Stimulated activated naive B cell treated with anti-CD40 and anti-IgM and Interleukin-4, amounts not matched to agents 10 μg/mL and 1 μg/mL and 100 μg/mL, for 72 hours (primary cell): ENCODE measurements at places on chromosomes 2 and 18.
A peak's percentile ranks its signal among the peaks of the same experiment; 100 is the strongest.

- H3K4me3 ChIP-seq, result no peak overlapping the region
- H3K27ac ChIP-seq, result no peak overlapping the region
- H3K36me3 ChIP-seq, result no peaks in the 10 kb centered on the region
- H3K4me1 ChIP-seq, result no peaks in the 10 kb centered on the region
- no peak for DNase-seq
- no peaks in the 10 kb centered on the region for H3K27me3 ChIP-seq
Observed at GRCh38 chr2:78154586-78154985, 632.4 kb upstream of the LRRTM4 start.

- H3K4me3 ChIP-seq, result no peak overlapping the region
- H3K36me3 ChIP-seq, result peaks cover 15% of the 10 kb centered on the region
- H3K4me1 ChIP-seq, result peaks cover 66% of the 10 kb centered on the region
- no peak for DNase-seq
- H3K27me3 ChIP-seq, result no peaks in the 10 kb centered on the region
Observed at GRCh38 chr2:99883358-99883757, 259.0 kb downstream of the AFF3 start.

DNA sequence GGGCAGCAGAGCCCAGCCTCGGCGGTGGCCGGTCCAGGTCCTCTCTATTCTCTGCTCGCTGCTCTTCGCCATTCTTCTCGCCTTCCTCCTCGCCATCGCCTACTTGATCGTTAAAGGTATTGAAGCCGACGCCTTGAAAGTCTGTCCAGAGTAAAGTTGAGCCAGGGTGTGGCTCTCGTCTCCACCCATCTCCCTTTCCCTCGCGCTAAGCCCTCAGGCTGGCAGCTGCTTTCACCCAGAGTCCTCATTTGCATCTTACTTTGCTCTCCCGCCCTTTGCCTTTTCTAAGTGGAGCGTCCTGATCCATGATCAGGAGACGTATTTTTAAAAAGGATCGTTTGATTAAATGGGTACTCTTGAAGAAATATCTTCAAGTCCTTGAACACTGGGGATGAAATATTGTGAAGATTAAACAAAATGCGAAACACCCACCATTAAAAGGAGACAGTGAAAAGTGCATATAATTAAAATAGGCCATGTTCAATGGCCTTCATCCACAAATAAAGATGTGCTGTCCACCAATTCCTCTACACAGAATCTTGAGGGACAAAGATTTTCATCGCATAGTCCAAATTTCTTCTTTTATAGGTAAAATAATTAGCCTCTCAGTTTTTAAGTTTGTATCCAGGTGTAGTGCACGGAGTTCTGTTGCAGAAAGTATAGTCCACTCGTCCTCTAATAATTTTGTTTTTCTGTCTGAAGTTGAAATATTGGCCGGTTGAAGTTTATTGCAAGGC lies 657 bp downstream of the ARL6IP6 start:
- H3K4me1 ChIP-seq, result peaks cover 16% of the 10 kb centered on the region
- peak overlapping the region; percentile 97 for H3K27ac ChIP-seq
- peak overlapping the region; percentile 97 for H3K4me3 ChIP-seq

DNA sequence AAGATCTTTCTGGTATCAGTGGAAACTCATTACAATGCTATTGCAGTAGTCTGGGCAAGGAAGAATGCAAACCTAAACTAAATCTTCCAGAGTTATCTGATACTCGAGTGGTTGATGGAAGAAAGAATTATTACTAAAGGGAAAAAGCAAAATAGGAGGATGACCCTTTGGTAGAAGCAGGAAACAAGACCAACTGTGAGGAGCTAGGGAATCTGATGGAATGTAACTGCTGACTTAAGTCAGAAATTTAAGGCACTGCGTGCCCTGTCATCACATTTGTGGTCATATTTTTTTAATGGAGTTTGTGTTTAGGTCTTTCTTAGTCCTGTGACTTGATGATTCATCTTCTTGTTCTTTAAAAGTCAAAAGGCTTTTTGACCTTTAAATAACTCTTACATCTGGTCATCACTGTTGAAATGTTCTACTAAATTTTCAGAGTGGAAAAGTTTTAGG lies 36.5 kb upstream of the ARMC9 start:
- no peak for DNase-seq
- H3K4me3 ChIP-seq, result peak overlapping the region; percentile 46
- peaks cover 43% of the 10 kb centered on the region for H3K4me1 ChIP-seq
- peaks cover 66% of the 10 kb centered on the region for H3K36me3 ChIP-seq
- no peaks in the 10 kb centered on the region for H3K27me3 ChIP-seq

DNA sequence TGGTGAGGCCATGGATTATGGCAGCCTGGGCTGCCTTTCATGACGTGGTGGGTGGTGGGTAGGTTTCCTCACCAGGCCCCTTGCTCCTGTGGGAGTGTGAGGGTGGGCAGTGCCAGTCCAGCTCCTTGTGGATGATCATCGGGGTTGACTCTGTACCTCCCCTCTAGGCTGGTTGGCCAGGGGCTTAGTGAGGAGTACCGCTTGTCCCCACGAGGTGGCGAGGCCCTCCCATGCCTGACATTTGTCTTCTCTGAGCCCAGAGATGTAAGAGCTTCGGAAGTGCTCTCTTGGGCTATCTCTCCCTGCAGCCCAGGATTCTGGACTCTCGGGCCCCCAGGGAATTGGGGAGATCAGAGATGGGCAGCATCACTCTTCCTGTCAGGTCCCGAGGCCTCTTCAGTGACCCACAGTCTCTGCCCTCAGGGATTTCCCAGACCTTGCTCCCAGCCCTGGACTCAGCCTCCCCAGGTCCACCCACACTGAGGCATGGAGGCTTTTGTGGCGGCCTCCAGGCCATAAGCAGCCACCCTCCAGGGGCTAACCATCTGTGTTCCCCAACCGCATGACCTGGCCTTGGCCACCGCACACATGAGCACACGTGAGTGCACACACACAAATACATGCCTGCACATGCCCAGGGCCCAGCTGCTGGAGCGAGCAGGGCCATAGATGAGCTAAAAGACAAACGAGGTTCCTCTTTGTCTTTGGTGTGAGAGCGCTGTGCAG lies 6.5 kb downstream of the SPR start:
- no peak for DNase-seq
- no peak overlapping the region for H3K4me3 ChIP-seq
- peaks cover 6% of the 10 kb centered on the region for H3K4me1 ChIP-seq
- peaks cover 11% of the 10 kb centered on the region for H3K36me3 ChIP-seq
- peaks cover 89% of the 10 kb centered on the region for H3K27me3 ChIP-seq

- H3K36me3 ChIP-seq, result no peaks in the 10 kb centered on the region
- H3K27me3 ChIP-seq, result no peaks in the 10 kb centered on the region
- no peak overlapping the region for H3K4me3 ChIP-seq
- no peak overlapping the region for H3K27ac ChIP-seq
- DNase-seq, result no peak
- no peaks in the 10 kb centered on the region for H3K4me1 ChIP-seq
Observed at GRCh38 chr18:72235422-72235821, 308.7 kb downstream of the CBLN2 start.

DNA sequence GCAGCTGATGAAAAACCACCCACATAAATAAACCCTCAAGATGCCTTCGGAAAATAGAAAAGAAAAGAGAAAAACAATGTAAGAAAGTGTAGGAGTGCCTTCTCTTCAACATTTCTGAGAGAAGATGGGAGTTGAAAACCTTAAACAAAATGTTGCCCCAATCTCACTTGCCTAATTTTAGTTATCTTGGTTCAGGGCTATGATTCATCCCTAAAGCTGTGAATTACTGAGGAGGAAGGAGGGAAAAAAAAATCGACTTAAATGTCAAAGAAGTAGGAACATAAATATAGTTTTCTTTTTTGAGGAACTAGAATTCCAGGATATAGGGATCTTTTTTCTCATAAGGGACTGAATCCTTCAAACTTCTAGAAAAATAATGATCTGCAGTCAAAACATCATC lies 360.3 kb downstream of the TGIF1 start:
- no peaks in the 10 kb centered on the region for H3K4me1 ChIP-seq
- H3K4me3 ChIP-seq, result no peak overlapping the region
- H3K27me3 ChIP-seq, result peaks cover 8% of the 10 kb centered on the region
- H3K36me3 ChIP-seq, result no peaks in the 10 kb centered on the region
- DNase-seq, result no peak
- H3K27ac ChIP-seq, result no peak overlapping the region

DNA sequence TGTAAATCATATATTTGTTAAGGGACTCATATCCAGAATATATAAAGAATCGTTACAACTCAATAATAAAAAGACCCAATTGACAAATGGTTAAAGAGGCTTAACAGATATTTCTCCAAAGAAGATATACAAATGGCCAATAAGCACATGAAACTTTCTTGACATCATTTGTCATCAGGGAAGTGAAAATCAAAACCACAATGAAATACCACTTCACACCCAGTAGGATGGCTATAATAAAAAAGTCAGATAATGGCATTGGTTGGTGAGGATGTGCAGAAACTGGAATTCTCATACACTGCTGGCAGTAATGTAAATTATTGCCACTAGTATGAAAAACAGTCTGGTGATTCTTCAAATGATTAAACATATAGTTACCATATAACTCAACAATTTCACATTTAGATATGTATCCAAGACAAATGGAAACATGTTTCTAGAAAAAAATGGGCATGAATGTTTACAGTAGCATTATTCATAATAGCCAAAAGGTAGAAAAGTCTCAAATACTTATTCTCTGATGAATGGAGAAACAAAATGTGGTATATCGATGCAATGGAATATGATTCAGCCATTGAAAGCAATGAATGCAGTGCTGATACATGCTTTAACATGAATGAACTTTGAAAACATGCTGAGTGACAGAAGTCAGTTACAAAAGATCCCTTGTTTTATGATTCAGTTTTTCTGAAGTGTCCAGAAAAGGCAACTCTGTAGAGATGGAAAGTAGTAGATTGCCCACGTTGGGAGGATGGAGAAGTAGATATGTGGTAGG lies 304.6 kb upstream of the ZEB2 start:
- no peak overlapping the region for H3K27ac ChIP-seq
- no peaks in the 10 kb centered on the region for H3K4me1 ChIP-seq
- DNase-seq, result no peak
- H3K4me3 ChIP-seq, result no peak overlapping the region
- H3K36me3 ChIP-seq, result no peaks in the 10 kb centered on the region
- H3K27me3 ChIP-seq, result no peaks in the 10 kb centered on the region

GRCh38 chr18:24456549-24456948 lies 3.9 kb upstream of the HRH4 start:
- peaks cover 33% of the 10 kb centered on the region for H3K36me3 ChIP-seq
- no peak overlapping the region for H3K27ac ChIP-seq
- peaks cover 9% of the 10 kb centered on the region for H3K4me1 ChIP-seq
- H3K4me3 ChIP-seq, result no peak overlapping the region
- H3K27me3 ChIP-seq, result no peaks in the 10 kb centered on the region
- no peak for DNase-seq

DNA sequence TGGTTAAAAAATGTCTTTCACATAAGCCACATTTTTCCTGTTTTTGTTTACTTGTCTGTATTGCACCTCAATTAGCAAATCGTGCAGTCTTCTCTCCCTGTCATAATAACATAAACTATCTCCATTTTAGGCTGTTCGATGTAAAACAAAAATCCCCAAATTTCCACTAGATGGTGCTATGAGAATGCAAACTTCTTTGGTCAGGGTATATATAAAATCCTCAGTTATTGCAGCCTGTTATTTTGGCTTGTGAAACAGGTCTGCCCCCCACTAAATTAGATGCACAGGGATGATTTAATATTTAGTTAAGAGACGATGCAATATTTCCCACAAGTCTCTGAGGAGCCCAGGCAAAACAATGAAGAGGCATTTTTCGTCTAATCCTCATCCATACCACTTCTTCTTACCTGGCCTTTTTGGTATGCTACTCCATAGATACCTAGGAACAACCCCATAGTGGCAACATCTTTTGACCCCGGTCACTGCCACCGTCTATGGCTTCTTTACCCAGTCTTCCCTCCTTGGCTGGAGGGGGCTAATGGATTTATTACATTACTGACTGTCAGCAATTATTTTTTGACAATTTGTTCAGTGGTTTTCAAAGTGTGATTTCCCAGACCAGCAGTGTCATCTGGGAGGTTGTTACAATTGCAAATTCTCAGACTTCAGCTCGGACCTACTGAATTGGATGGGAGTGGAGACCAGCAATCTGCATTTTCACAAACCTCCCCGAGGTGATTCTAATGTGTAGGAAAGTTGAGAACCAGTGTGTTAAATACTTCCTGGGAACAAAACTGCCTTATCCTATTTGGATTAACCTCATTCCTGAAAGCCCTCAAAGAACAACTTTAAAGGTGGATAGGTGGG lies 117.4 kb upstream of the CWC22 start:
- H3K4me1 ChIP-seq, result peaks cover 1% of the 10 kb centered on the region
- H3K27me3 ChIP-seq, result peaks cover 27% of the 10 kb centered on the region
- no peaks in the 10 kb centered on the region for H3K36me3 ChIP-seq
- DNase-seq, result no peak
- H3K27ac ChIP-seq, result no peak overlapping the region

GRCh38 chr2:38653715-38654527 lies 12.0 kb upstream of the GALM start:
- H3K27me3 ChIP-seq, result peaks cover 13% of the 10 kb centered on the region
- H3K27ac ChIP-seq, result peak overlapping the region; percentile 86
- H3K4me3 ChIP-seq, result peak overlapping the region; percentile 36
- peak; percentile 66 for DNase-seq
- no peaks in the 10 kb centered on the region for H3K36me3 ChIP-seq

GRCh38 chr2:168955321-168955720 lies 54.2 kb downstream of the G6PC2 start:
- H3K27ac ChIP-seq, result no peak overlapping the region
- no peaks in the 10 kb centered on the region for H3K4me1 ChIP-seq
- no peak for DNase-seq

- no peak overlapping the region for H3K27ac ChIP-seq
- H3K36me3 ChIP-seq, result no peaks in the 10 kb centered on the region
- no peak for DNase-seq
- peaks cover 54% of the 10 kb centered on the region for H3K27me3 ChIP-seq
Observed at GRCh38 chr2:95348609-95349567, 51.7 kb downstream of the KCNIP3 start.

DNA sequence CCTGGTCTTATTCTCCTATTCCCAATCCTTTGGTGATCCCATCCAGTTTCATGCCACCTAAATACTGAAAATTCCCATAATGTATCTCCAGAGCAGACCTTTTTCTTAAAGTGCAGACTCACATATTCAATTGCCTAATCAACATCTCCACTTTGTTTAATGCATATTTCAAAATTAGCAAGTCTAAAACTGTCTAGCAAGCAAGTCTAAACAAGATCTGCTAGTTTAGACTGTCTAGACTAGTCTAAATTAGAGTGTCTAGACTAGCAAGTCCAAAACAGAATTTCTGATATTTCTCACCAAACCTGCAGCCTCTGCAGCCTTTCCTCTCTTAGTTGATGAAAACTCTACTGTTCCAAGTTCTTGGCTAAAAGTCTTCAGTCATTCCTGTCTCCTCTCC lies 44.6 kb downstream of the THUMPD2 start:
- H3K27me3 ChIP-seq, result no peaks in the 10 kb centered on the region
- H3K27ac ChIP-seq, result no peak overlapping the region
- H3K36me3 ChIP-seq, result peaks cover 31% of the 10 kb centered on the region
- H3K4me1 ChIP-seq, result peaks cover 11% of the 10 kb centered on the region
- H3K4me3 ChIP-seq, result no peak overlapping the region

GRCh38 chr2:24872344-24873115 lies 47.5 kb downstream of the ADCY3 start:
- H3K4me3 ChIP-seq, result no peak overlapping the region
- H3K36me3 ChIP-seq, result peaks cover 45% of the 10 kb centered on the region
- no peak for DNase-seq
- H3K4me1 ChIP-seq, result peaks cover 8% of the 10 kb centered on the region
- H3K27ac ChIP-seq, result no peak overlapping the region
